ENCODE measurements at places on chromosomes 3 and 15. TPM values are rescaled to one million over a fixed set of nuclear protein-coding genes. Genes with fewer than 3 reads are reported as not detected.

ERICH6 gene
- not detected for total RNA-seq

- H3K27ac ChIP-seq = no peak overlapping the region
- DNase-seq = no peak
- no peaks in the 10 kb centered on the region for H3K36me3 ChIP-seq
- H3K27me3 ChIP-seq = peaks cover 42% of the 10 kb centered on the region
Measured at GRCh38 chr3:50201573-50202315, 3.3 kb upstream of the SLC38A3 start.

GRCh38 chr15:80906159-80906766 lies 83.4 kb downstream of the MESD start:
- DNase-seq = no peak
- H3K36me3 ChIP-seq = peaks cover 11% of the 10 kb centered on the region
- H3K27ac ChIP-seq = no peak overlapping the region
- no peak overlapping the region for H3K4me3 ChIP-seq
- no peaks in the 10 kb centered on the region for H3K4me1 ChIP-seq
- no peaks in the 10 kb centered on the region for H3K27me3 ChIP-seq

TAGLN3 gene
- not detected for total RNA-seq

GRCh38 chr15:42137461-42138261 lies 18.8 kb downstream of the PLA2G4F start:
- H3K4me3 ChIP-seq = no peak overlapping the region
- H3K36me3 ChIP-seq = no peaks in the 10 kb centered on the region
- peak; percentile 15 for DNase-seq
- H3K4me1 ChIP-seq = no peaks in the 10 kb centered on the region
- H3K27me3 ChIP-seq = peaks cover 3% of the 10 kb centered on the region

- H3K4me3 ChIP-seq = no peak overlapping the region
- H3K27me3 ChIP-seq = no peaks in the 10 kb centered on the region
- H3K4me1 ChIP-seq = no peaks in the 10 kb centered on the region
- H3K27ac ChIP-seq = no peak overlapping the region
- DNase-seq = no peak
- no peaks in the 10 kb centered on the region for H3K36me3 ChIP-seq
Measured at GRCh38 chr3:162863579-162863978, 1367.0 kb downstream of the OTOL1 start.

- DNase-seq = no peak
- no peak overlapping the region for H3K4me3 ChIP-seq
- no peaks in the 10 kb centered on the region for H3K4me1 ChIP-seq
- no peaks in the 10 kb centered on the region for H3K27me3 ChIP-seq
- no peak overlapping the region for H3K27ac ChIP-seq
Measured at GRCh38 chr15:28989239-28989830, 103.6 kb downstream of the APBA2 start.

DNA sequence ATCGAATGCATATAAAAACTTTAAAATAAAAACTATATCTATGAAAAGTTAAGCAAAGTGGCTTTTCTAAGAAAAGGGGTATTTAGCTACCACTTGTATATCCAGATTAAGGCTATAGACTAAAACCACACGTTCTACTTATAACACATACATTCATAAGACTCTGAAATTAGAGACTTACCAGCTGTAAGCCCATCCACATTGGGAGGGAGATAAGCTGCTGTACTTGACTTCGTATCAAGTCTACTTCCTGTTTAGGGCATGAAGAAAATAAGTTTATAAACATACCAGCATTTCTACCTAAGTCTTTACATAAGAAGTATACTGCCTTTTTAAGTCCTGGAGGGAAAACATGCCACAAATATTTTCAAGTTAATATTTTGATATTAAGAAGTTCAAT lies 27.7 kb downstream of the AQR start:
- H3K27me3 ChIP-seq = no peaks in the 10 kb centered on the region
- no peak overlapping the region for H3K4me3 ChIP-seq
- peaks cover 69% of the 10 kb centered on the region for H3K36me3 ChIP-seq
- no peak for DNase-seq
- H3K4me1 ChIP-seq = no peaks in the 10 kb centered on the region

- no peaks in the 10 kb centered on the region for H3K4me1 ChIP-seq
- no peak overlapping the region for H3K27ac ChIP-seq
- H3K36me3 ChIP-seq = no peaks in the 10 kb centered on the region
- no peaks in the 10 kb centered on the region for H3K27me3 ChIP-seq
- no peak for DNase-seq
- H3K4me3 ChIP-seq = no peak overlapping the region
Measured at GRCh38 chr15:55665605-55666227, 77.2 kb downstream of the PRTG start.

GRCh38 chr3:38281895-38282686 lies at the start of gene SLC22A14:
SLC22A14 (plus strand) TSS chr3:38282294; CDS start chr3:38306027, 23,733 bp downstream.
- no peaks in the 10 kb centered on the region for H3K36me3 ChIP-seq
- H3K27me3 ChIP-seq = no peaks in the 10 kb centered on the region
- H3K4me3 ChIP-seq = no peak within 1 kb of the TSS
- no peak within 1 kb of the TSS for H3K27ac ChIP-seq
- no peak for DNase-seq

COL7A1 gene
- total RNA-seq = 0.98 TPM

PLIN1 gene
- 0.27 TPM for total RNA-seq

DNA sequence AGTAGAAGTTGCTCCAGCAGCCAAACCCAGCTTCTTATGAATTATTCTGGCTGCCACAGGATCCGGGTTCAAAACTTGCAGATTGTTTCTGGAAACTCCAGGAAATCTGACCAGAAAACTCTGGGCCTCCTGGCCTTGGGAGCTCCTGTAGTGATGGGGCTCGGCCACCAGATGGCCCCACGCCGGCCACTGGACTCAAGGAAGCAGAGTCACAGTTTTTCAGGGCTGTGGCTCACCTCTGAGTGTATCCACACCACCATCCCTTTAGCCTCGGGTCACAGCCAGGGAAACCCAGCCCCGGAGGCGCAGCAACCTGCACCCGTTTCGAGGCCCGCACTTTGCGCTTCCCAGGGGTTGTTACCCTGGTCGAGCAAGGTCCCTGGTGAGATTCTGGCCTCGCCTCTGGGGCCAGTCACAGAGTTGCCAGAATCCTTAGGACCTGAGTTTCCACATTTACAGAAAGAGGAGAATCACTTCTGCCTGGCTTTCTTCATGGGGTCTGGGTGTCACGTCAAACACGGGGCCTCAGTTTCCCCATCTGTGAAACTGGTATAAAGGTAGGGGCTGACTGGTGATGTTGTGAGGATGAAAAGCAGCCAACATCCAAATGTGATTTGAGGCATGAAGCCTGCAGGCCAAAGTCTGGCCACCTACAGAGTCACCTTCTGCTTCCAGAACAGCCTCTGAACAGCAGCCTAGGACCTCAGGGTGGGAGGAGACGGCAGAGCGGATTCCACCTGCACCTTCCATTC lies 53.5 kb upstream of the LCTL start:
- H3K4me1 ChIP-seq = peaks cover 33% of the 10 kb centered on the region
- no peak overlapping the region for H3K4me3 ChIP-seq
- H3K27ac ChIP-seq = no peak overlapping the region
- DNase-seq = peak; percentile 27
- H3K27me3 ChIP-seq = peaks cover 25% of the 10 kb centered on the region

DNA sequence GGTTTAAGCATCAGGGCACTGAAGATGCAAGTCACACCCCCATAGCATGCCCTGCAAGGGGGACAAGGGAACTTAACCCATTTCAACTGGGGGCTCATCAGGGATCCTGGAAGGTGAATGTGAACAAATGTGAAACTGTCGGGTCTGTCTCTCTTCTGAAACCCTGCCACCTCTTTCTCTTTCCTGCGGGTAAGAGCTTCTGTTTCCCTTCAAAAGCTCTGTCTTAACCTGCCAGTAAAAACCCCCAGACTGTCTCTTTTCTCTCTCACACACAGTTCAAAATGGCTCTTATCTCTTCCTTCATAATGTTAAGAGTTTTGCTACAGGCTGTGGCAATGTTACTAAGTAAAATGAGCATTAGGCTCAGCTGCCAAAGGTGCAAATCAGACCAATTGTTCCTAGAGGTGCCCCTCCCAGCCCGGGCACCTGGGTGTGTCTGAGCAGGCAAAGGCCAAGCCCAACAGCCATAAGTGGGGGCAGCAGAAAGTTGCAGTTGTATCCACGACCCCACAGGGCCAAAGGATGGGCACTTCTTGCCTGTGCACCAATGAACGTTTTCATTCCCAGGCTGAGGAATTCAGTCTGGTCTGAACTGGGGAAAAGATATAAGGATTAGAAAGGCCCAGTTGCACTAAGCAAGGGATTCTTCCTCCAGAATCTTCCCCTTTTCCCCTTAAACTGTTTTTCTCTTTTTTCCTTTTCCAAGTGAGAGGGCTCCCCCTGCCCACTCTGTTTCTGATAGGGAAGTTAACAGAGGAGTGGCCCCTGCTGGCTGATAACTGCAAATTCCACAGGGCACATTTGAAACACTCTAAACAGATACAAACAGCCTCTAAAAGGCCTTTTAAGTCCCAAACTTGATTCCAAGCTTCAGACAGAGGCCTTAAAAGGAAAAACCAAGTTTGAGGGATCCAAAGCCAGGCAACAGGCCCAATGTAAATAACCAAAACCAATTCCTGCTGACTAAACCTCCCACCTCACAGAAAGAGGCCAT lies 113.8 kb upstream of the EPHA6 start:
- H3K36me3 ChIP-seq = no peaks in the 10 kb centered on the region
- no peak for DNase-seq
- no peak overlapping the region for H3K27ac ChIP-seq
- H3K4me1 ChIP-seq = no peaks in the 10 kb centered on the region
- no peak overlapping the region for H3K4me3 ChIP-seq

DNA sequence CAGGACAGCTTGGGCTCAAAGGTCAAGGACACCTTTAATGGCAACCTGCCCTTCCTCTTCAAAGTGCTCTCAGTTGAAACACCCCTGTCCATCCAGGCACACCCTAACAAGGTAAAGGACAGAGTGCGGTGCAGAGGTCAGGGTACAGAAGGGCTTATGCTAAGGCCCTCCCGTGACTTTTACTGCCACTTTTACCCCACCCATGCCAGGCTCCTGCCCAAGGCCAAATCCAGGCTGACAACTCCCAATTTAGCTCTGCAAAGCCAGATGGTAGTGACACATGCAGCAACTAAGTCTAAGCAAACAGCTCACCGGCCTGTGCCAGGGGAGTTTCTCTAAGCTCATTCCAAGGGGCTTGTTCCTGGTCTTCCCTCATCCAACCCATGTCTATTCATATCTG lies 1.6 kb downstream of the MPI start:
- H3K4me3 ChIP-seq = no peak overlapping the region
- no peak overlapping the region for H3K27ac ChIP-seq
- peaks cover 22% of the 10 kb centered on the region for H3K36me3 ChIP-seq
- DNase-seq = no peak
- H3K27me3 ChIP-seq = no peaks in the 10 kb centered on the region

GRCh38 chr3:37240170-37240945 lies 66.0 kb upstream of the LRRFIP2 start:
- H3K36me3 ChIP-seq = peaks cover 10% of the 10 kb centered on the region
- H3K4me3 ChIP-seq = no peak overlapping the region
- no peak for DNase-seq
- H3K27me3 ChIP-seq = peaks cover 4% of the 10 kb centered on the region
- H3K27ac ChIP-seq = no peak overlapping the region

DNA sequence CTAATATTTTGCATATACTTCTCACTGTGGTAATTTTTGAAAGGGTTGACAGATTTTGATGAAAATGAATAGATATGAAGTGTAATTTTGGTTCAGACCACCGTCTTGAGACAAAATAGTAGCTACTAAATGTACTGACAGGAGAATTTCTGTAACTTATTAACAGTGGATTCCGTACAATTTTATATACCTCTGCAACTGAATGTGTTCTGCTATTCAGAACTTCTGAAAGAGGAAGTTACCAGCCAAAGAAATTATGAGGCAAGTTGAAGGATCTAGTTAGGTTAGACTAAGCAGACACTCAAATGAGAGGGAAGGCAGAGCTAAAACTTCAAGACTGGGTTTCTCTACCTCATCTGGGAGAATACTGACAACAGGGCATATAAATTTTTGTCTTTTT lies 29.4 kb downstream of the GAP43 start:
- H3K4me1 ChIP-seq = peaks cover 37% of the 10 kb centered on the region
- peak overlapping the region; percentile 30 for H3K27ac ChIP-seq
- no peak for DNase-seq

GRCh38 chr15:40256638-40257235 lies 17.9 kb downstream of the PAK6 start:
- H3K27ac ChIP-seq = no peak overlapping the region
- H3K4me1 ChIP-seq = peaks cover 6% of the 10 kb centered on the region
- no peaks in the 10 kb centered on the region for H3K36me3 ChIP-seq
- H3K27me3 ChIP-seq = peaks cover 13% of the 10 kb centered on the region
- DNase-seq = no peak
- no peak overlapping the region for H3K4me3 ChIP-seq

DNA sequence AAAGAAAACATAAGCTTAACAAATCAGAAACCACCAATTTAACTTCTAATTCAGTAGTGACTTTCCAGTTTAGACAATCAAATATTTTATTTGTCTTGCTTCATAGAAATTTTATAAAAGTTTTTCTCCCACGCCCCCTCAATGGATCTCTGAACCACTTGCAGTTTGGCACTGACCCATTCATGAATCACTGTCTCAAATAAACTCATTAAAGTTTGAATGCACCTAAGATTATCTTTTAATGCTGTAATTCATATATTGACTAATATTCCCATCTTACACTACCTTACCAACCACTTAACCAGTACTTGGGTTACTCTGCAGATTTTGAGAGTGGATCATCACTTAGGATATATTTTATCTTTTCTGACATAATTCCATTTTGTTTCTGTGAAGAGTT lies 880.2 kb downstream of the OTOL1 start:
- DNase-seq = no peak
- no peaks in the 10 kb centered on the region for H3K36me3 ChIP-seq
- H3K4me3 ChIP-seq = no peak overlapping the region
- no peaks in the 10 kb centered on the region for H3K4me1 ChIP-seq
- no peaks in the 10 kb centered on the region for H3K27me3 ChIP-seq

Data from activated B cell treated with CpG ODN at 0.5 μM for 24 hours (primary cell).